ENCODE measurements at places on chromosomes 6 and 20.
A peak's percentile ranks its signal among the peaks of the same experiment; 100 is the strongest.

- no peak for DNase-seq
These were observed 74.0 kb upstream of the XRN2 start for GRCh38 chr20:21229163-21229562.

GRCh38 chr6:144635051-144635450 is 349.9 kb downstream of the UTRN start:
- no peak for DNase-seq

DNA sequence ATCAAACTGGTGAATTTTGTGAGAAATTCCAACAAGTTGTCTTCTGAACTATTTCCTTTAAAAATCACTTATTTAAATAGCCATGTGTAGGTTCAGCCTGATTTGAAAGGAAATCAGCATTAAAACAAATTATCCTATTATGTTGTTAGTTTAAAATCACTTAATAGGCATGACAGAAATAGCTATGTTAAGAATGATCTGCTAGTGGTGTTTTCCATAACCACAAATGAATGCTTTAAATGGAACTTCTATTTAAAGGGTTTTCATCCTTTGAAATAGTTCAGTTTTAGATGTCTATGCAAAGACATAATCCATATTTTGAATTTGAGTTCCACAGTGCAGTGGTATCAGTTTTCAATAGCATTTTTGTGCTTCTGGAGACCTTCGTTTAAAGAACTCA is 120.1 kb downstream of the PLEKHG1 start:
- DNase-seq = no peak

- no peak for DNase-seq
These were observed 7.5 kb upstream of the ZSWIM1 start for GRCh38 chr20:45873409-45874103.

GRCh38 chr6:105560611-105561066 is 157.8 kb upstream of the PREP start:
- DNase-seq = no peak

DNA sequence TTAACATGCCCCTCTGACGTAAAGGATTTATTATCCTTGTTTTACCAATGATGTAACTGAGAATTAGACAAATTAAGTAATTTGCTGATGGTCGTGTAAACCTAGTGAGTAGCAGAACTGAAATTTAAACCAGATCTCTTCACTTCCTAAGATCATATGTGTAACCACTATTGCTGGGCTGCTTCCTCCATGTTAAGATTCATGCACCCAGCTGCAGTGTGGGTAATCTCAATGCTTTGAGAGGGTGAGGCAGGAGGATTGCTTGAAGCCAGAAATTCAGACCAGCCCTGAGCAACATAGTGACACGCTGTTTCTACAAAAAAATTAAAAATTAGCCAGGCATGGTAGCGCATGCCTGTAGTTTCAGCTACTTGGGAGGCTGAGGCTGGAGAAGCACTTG is 97.9 kb downstream of the L3MBTL3 start:
- DNase-seq = no peak

DNA sequence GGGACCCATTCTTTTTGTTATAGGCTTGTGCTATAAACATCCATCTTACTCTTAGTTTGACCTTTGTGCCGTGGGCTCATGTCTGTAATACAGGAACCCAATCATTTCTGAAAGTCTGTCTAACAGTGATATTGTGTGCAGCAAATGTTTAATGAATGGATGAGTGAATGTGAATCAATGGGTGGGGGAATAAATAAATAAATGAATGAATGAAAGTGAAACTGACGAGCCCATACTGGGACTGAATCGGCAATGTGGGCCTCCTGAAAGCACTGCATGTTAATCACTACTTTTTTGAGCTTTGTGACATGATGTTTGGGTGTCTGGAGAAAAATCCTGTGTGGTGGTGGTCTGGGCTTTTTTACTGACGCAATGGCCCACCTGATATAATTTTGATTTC is 175.0 kb downstream of the GMPR start:
- no peak for DNase-seq

DNA sequence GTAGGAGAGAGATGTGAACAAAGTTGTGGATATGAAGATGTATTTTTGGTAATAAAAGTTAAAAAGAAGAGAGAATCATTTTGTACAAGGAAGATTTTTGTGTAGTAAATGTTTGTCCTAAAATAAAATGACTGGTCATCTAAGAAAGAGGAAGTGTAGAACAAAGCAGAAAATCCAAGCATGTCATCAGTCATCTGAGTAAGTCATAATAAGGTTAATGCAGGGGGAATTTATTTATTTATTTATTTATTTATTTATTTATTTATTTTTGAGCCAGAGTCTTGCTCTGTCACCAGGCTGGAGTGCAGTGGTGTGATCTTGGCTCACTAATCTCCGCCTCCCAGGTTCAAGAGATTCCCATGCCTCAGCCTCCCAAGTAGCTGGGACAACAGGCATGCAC is 15.7 kb upstream of the CGA start:
- peak; percentile 21 for DNase-seq

- DNase-seq = no peak
These were observed 110.2 kb downstream of the WDR27 start for GRCh38 chr6:169591616-169592015.

- DNase-seq = no peak
These were observed 38.4 kb upstream of the ARHGAP18 start for GRCh38 chr6:129748212-129748900.

DNA sequence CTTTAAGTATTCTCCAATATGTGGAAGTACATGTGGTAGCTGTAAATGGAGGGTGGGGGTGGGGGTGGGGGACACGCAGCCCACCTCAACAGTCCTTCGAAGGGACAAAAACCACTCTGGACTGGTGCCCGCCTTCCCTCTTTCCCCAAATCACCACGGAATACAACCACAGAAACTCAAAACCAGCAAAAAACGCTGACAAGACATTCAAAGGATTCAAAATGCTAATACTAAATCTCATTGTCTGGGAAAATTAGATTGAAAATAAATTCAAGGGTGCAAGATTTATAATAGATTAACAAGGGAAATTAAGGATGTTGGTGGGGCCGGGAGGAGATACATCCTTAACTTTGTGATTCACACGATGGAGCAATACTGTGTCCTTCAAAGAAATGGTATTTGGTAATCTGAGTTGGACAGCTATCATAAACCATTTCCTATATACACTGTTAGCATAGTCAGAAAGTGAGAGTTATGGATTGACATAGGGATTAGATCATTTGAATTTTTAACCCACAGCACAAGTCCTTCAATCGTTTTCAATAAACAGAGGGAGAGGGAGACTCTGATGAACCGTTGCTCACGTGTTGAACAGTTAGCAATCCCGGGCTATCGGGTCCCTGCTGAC is 766 bp upstream of the TBC1D22B start:
- peak; percentile 60 for DNase-seq

DNA sequence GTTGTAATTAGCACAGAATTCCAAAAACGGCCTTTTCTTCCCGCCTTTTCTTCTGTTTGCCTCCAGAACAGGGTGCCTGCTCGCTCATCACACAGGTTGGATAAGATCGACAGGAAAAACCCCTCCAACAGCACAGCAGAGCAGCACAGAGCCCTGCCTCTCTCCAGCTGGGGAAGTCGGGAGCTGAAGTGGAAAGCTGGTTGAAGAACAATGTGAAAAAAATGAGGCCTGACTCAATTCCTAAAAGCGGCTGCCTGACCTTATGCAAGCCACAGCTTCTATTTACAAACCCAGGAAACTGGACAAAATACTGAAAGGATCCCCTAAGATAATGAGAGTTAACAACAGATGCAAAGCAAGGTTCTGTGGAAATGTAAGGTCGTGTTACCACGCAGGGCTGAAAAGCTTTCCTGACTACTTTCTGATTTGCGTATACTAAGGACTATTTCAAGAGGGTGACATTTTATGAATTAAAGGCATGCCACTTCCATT is 116.9 kb downstream of the TTLL2 start:
- DNase-seq = no peak

GRCh38 chr20:34829191-34829590 is 3.7 kb upstream of the NCOA6 start:
- DNase-seq = peak; percentile 12

DNA sequence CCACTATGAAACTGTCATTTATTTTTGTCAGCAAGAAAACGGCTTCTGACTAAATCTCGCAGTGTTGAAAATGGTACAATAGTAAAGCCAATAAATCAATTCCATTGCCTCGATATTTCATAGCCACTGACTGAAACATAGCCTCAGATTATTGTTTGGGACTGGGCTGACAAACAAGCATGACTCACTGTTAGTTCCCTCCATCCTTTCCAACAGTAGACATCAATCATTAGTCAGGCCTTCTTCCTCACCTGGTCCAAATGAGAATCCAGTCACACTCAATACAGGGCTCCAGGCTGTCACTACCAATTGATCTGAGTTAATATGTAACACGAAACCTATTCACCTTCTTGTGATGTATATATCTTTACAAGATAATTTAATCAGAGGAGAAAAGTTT is 66.1 kb downstream of the ADGRB3 start:
- DNase-seq = no peak

GRCh38 chr6:111411978-111412566 is 70.9 kb downstream of the REV3L start:
- no peak for DNase-seq

DNA sequence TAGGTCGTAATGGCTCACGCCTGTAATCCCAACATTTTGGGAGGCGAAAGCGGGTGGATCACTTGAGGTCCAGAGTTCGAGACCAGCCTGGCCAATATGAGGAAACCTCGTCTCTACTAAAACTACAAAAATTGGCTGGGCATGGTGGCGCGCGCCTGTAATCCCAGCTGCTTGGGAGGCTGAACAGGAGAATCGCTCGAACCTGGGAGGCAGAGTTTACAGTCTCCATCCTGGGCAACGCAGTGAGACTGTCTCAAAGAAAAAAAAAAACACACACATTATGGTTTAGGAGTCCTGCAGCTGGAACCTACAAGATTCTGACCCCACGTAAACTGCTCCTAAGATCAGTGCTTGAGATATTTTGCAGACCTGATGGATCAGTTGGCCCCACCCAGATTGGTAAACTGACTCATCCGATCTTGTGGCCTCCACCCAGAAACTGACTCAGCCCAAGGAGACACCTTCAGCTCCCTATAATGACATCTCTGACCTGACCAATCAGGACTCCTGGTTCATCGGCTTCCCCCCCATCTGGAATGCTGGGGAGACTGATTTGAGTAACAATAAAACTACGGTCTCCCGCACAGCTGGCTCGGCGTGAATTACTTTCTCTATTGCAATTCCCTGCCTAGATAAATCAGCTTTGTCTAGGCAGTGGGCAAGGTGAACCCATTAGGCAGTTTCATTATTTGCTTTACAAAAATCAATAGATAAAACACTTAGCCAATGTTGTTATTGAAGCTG is 96.2 kb upstream of the BTN3A2 start:
- DNase-seq = peak; percentile 61

DNA sequence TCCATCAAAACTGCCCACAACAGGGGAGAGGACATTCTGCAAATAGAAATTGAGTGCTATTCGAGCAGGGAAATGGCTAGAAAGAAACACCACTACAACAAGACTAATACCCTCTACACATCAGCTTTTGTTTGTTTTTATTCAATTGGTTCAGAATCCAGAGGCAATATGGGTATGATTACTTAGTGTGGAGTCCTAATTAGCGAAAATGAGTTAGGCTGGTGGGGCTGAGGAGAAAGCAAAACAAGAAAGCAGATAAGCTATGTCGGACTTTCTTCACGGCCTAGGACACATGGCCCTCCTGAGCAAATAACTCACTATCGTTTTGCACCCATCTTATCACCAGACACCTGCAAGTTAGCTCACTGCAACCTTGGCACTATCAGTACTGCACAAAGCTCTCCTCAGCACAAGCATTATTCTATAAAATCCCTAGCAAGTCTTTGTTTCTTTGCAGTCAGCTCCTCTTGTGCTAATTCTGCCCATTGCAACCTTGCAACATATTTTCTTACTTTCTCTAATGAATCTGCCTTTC is 31.3 kb upstream of the SH3BGRL2 start:
- DNase-seq = no peak

DNA sequence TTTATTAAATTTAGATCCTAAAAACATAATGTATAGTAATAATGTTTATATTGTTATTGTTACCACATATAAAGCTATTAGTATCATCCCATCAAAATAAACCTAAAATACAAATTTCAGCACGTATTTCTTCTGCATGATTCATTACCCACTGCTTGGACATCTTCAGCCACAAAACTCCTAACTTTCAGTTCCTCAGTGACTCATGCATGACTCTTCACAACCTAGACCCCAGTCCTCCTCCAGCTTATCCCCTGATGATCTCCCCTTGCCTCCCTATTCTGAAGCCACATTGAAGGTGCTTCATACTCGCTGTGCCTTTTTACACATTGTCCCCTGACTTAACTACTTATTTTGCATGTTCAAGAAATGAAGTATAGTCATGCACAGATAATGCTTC is 11.2 kb upstream of the GPRC6A start:
- peak; percentile 75 for DNase-seq

DNA sequence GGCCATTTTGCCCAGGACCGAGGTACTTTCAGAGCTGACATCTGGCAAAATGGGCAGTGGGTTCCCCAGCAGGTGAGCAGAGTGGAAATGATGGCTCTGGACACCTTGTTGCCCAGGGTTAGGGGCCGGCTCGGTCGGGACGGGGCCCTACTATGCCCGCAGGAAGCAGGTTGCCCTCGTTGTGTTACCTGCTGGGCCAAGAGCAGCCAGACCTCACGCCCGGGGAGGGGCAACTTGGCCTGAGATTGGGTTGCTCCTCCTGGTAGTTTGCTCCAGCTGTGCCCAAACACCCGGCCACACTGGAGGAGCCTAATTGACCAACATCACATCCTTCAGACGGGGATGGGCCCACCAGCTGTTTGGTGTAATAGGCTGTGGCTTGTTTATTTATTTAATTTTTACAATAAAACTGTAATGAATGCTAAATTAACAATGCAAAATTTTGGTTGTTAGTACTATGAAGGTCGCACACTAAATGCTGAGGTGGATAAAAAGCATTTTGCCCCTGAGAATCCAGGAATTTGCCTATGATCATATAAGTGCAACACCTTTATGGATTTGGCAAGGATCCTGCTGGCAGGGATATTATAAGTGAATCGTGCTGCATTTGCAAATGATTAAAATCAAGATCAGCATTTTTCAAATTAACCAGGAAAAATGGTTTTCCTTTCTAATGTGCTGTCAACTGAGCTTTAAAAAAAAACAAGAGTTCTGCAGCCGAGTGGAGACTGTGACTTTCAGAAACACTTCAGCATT is 26.6 kb upstream of the PCMTD2 start:
- no peak for DNase-seq

- no peak for DNase-seq
These were observed 293.1 kb downstream of the SLC35F1 start for GRCh38 chr6:118200160-118200559.

DNA sequence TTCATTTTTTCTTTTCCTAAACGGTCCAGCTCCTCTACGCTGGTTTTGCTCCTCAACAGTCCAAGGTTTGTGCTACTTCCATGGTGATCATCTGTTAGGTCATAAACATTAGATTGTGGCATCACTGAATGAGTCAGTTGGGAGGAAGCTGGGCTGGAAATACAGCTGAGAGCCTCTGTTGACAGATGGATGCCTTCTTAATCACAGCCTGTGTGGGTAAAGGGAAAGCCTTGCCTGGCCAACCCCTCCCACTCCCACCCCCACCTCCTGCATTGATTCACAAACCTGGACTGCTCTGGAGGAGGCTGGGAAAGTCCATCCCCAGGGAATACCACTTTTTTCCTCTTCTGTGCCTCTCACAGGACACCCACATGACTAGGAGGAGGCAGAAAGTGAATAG is 180.6 kb upstream of the CCN2 start:
- peak; percentile 42 for DNase-seq
